ENCODE measurements at places on chromosomes 7 and 10.

- DNase-seq, result no peak
Measured at GRCh38 chr10:101453318-101453717, 99.4 kb downstream of the BTRC start.

GRCh38 chr7:29247963-29248236 is 53.3 kb downstream of the CHN2 start:
- DNase-seq, result no peak

- DNase-seq, result no peak
Measured at GRCh38 chr10:91907914-91908336, 1.4 kb downstream of the FGFBP3 start.

- no peak for DNase-seq
Measured at GRCh38 chr7:39700932-39701331, 77.6 kb downstream of the RALA start.

All from fibroblast of skin of scalp (primary cell).